Activated naive CD4-positive, alpha-beta T cell (primary cell): ENCODE measurements at places on chromosomes 5 and 9.

GRCh38 chr5:139443831-139444453 lies 4.6 kb upstream of the DNAJC18 start:
- no peak for DNase-seq

GRCh38 chr9:77663754-77664153 lies 15.6 kb upstream of the GNA14 start:
- no peak for DNase-seq

- no peak for DNase-seq
Measured at GRCh38 chr5:52043137-52043536, 659.9 kb downstream of the ISL1 start.

DNA sequence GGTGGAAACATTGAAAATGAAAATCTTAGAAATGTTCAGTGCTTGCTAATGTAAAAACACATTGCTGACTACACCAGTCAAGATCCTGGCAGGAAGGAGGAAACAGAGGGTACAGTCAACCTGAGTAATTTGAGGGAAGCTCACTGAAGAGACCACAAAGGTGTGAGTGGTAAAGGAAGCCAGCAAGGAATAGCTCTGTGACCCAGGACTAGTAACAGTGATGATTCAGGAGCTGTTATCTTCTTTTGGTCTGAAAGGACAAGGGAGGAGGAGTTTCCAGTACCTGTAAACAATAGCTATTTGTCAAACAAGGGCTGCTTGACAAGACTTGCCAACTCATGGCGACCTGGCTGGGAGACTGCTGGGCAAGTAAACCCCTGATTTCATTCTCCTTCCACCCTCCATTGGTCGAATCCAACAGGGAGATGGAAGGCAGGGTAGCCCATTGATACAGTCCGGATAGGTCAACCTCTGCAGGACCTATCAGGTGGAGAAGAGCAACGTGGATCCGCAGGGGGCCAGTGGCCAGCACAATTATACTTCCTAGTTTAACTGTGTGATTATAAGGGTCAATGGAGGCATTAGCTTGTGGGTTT lies 68.1 kb downstream of the MAMDC2 start:
- no peak for DNase-seq

GRCh38 chr9:93369686-93370085 lies 81.8 kb upstream of the FAM120A start:
- DNase-seq: no peak

DNA sequence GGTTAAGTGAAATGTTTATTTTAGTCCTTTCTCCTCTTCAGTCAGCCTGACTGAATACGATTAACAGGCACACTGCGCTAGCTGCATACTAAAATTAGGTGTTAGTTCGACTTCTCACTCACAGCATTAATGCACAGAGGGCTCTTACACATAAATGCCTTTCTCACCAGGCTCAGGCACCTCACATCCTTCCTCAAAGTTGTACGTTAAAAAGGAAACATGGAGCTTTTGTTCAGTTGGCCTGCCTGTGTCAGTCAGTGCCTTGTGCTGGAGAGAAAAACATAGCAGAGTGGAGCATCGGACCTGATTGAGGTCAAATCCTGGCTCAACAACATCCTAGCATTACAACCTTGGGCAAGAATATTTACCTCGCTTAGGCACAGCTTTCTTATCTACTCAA lies 236.0 kb upstream of the ZNF462 start:
- DNase-seq: no peak

- no peak for DNase-seq
Measured at GRCh38 chr9:125043631-125044030, 99.7 kb downstream of the SCAI start.

DNA sequence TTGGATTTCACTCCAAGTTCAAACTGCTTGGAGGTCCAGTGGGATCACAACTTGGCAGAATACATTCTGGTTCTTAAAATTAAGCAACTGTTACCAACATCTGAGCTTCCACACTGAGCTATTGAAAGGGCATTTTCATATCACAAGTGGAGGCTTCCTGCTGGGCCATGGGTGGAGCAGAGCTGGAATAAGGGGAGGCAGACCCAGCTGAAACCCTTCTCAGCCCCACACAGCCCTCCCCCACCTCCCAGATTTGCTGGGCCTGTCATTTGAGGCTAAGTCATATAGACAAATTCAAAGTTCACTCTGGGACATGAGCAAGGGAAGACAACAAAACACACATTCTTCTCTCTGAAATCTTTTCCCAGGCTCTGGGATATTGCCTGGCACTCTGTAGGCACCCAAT lies 79.9 kb downstream of the ACTL7B start:
- no peak for DNase-seq

GRCh38 chr5:130528474-130528873 lies 624.2 kb downstream of the CHSY3 start:
- no peak for DNase-seq

DNA sequence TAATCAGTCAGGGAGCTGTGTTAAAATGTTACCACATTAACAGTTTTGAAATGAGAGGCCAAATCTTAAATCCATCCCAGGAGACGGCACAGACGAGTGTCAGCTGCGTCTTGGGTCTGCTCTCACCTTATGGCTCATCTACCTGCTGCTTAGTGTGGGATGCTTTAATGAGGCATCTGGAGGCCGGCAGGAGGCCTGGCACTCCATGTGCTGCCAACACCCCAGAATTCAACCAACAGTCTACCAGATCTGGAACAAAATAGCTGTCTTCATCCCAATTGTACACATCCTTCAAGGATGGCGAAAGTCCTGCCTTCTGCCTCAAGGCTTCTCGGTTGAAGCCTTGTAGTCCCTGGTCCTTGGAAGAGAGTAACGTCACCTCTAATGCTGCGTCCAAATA lies 12.0 kb downstream of the PRKACG start:
- DNase-seq: no peak

DNA sequence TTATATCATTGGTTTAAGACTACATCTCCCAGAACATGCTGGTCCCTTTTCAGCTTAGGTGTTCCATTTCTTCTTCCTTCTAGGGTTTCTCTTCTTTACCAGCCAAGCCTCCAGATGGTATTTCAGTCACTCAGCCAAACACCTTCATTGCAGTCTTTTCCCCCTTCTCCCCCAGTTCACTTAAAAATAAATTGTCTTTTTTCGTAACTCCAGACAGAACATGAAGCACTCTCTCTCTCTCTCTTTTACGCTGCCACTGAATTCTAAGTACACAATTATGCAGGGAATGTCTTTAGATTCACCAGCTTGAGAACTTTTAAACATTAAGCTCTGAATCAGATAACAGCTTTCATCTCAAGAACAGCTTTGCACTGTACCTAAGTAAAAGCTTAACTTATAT lies 419.7 kb upstream of the BRINP1 start:
- DNase-seq: no peak

DNA sequence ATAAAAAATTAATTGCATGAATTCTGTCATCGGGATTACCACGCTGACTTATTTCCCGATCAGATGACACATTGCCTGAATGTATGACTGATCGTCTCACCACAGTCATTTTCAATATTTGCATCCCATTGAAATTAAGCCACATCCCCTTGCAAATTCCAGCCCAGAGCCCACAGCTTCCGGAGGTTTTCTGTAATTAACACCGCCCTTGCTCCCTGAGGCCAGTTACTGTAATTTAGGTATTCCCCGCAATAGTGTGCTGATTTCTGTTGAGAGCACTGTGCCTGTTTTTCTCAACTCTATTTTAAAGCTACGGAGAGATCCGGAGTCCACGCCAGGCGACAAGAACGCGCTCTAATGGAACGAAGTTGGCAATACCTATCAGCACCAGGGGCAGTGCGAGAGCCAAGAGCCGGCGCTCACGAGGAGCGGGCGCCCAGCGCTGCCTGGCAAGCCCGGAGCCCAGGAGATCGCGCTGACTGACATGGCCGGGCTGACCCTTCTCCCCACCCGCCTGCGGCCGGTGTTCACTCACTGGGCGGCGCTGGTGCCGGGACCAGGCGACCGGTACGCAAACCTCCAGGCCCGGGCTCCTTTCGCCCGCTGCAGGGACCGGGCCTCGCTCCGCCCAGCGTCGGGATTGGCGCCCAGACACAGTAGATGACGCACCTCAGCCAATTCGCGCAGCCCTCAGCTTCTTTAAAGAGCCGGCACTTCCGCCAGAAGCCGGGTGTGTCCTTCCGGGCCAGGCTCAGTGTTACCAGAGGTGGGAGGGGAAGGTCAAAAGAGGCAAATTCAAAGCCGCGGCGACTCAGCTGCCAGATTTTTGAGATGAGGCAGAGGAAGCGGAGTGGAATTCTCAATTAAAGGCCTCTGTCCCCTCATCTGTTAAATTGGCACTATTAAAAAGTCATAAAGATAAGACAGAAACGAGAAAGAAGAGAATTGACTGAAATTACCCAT lies at the start of gene PLGRKT:
Gene PLGRKT, minus strand, starts transcription at position 672 of the 963 bp plus-strand sequence. CDS start 5,948 bp downstream, outside the sequence.
- peak; percentile 69 for DNase-seq

DNA sequence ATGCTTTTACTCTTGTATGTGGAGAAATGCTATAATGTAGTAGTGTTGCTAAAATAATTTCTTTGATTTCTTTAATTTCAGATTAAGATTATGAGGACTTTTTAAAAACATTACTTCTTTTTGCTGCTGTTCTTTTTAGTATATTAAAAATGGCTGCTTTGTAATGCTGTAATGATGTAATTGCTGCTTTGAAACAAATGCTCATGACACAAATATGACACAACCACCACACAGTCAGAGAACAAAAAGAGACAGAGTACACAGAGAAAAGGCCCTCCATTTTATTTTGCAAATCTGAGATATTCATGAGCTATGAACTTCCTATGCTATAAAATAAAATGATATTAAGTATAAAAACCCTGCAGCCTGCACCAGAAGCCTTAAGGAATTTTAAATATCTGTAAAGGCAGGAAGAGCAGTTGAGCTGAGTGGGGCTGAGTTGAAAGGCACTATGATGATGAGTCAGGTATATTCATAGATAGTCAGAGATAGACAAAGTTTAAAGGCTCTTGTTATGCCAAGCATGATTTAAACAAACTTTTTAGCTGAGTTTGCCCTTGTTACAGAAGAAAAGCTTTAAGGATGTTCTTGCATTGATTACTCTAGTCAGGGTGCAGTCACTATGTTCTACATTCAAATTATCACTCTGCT lies 5.1 kb upstream of the POU5F2 start:
- DNase-seq: no peak

GRCh38 chr9:69121155-69122081 lies 52.7 kb upstream of the TJP2 start:
- no peak for DNase-seq

DNA sequence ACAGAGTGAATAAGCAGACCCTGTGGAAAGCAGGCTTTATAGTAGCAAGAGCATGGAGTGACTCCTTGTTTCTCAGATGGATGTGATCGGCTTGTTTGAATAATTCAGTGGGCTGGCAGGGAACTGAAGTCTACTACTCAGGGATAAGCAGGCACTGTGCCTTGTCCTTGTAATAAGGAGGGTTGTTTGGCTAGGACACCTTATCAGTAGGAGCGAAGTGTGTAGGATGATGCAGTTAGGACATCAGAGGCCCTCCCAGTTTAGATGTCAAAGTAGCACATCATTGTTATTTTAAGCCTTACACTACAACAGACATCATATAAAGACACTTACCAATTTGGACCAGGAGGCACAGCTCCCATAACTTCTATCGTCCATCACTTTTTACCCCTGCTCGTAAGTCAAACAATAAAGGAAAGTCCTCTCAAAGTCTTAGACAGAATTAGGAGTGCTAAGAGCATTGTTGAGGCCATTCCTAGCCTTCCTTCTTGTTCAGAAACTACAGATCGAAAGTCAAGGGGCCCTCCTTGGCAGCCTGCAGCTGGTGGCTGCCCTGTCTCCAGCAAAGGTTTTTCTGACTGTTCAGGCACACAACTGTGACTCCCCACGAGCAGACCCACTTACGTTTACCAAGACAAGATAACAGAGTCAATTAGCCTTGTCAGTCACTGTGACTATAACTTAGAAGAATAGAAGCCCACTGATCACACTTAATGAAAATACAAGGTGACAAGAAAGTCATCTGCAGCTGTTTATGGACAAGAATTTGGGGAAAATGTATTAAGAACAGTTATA lies 218.6 kb downstream of the SNX18 start:
- no peak for DNase-seq

- DNase-seq: no peak
Measured at GRCh38 chr5:36334315-36334714, 32.6 kb upstream of the RANBP3L start.

- DNase-seq: no peak
Measured at GRCh38 chr9:92608909-92609445, 61.0 kb downstream of the IPPK start.

DNA sequence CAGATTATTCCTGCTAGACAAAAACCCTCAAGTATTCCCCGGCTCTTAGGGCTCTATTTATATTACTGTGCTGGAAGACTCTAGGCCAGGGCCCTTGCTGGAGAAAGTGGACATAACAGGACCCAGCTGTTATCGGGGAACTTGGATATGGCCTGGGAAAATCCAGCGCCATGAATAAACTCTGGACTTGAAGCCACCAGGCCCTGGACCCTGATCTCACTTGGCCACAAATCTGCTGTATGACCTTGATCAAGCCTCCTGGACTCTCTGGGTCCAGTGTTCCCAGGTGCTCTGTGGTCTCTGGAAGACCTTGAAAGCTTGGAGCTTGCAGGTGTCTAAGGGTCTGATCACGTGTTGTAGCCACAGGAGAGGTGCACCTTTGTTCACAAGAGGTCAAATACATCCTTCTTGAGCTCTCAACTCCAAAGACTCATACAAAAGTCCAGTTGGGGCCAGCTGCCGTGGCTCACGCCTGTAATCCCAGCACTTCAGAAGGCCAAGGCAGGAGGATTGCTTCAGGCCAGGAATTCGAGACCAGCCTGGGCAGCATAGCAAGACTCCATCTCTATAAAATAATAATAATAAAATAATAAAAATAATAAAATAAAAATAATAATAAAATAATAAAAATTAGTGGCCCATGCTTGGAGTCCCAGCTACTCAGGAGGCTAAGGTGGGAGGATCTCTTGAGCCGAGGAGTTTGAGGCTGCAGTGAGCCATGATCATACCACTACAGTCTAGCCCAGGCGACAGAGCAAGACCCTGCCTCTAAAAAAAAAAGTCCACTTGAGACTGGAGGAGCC lies 26.5 kb downstream of the COL27A1 start:
- no peak for DNase-seq

- DNase-seq: no peak
Measured at GRCh38 chr9:12680757-12681156, 12.4 kb upstream of the TYRP1 start.

GRCh38 chr5:180333661-180334060 lies 19.5 kb downstream of the GFPT2 start:
- no peak for DNase-seq

- no peak for DNase-seq
Measured at GRCh38 chr5:93874491-93874890, 133.1 kb upstream of the POU5F2 start.

DNA sequence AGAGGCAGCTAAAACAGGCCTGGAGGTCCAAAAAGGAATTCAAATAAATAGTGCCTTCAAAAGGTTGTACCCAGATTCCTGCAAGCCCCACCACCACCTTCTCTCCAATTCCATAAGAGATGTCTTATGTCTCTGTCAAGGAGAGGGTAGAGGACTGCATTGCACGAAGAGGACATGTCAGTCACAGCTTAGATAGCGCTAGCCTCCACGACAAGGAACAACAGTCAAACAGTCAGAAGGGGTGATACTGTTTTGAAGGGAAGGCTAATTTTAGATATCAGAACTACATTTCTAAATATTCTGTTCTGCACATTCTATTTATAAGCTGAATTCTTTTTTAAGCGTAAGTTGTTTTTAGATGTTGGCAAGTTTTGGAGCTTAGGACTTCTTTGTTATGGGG lies 34.2 kb downstream of the PLAC8L1 start:
- no peak for DNase-seq

GRCh38 chr9:135273008-135273407 lies 185.5 kb downstream of the OLFM1 start:
- no peak for DNase-seq
